ENCODE measurements at places on chromosomes 12 and 14. TPM values are rescaled to one million over a fixed set of nuclear protein-coding genes. Genes with fewer than 3 reads are reported as not detected.

DNA sequence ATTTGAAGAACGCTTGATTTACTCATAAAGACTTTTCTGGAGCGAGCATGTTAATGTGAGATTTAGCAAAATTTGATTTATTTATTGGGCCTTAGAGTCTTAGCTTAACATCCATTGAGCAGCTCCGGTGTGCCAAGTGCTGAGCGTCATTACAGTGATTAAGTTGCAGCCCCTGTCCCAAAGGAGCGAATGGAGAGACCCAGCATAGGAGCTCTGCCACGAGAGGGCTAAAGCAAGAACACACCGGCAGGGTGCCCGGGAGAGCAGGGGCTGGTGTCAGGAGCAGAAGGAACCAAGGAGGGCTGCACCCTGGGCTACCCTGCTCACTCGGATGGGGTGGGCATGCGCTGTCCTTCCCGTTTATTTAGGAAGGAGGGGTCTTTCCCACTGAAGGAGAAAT, 50.6 kb downstream of the PPP2R5C start:
- DNase-seq, result no peak

DNA sequence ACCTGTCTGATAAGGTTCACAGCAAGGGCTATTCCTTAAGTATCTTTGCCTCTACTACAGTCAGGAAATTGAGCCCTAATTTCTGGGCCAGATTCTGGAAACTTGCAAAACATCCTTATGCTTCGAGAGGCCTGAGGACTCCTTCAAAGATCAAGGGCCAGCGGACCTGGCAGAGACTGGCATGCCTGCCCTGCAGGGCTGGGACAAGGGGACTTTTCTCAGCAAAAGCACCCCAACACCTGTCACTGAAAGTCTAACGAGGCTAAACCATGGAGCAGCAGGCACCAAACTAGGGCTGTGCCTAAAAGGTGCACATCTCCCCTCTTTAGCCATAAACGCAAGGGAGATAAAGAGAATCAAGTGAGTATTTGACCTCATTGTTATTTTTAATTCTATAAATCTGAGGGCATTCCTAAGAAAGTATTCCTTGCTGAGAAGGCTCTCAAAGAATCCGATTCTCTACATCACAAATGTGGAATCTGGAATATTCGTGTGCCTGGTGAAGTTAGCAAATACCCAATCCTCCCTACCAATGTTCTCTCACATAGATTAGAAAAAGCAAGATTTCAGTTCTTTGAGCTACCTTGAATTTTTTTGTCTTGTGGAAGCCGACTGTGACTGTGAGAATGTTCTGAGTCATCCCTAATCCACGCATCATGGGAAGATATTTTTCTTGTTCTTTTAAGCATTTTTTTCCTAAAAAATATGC, 328.2 kb upstream of the NOVA1 start:
- no peak for DNase-seq

GRCh38 chr14:101500061-101500460, 61.2 kb upstream of the DIO3 start:
- no peak for DNase-seq

- no peak for DNase-seq
Measured at GRCh38 chr12:19778797-19779196, 339.5 kb downstream of the AEBP2 start.

GPR65 gene
- total RNA-seq, result 1.9 TPM

DNA sequence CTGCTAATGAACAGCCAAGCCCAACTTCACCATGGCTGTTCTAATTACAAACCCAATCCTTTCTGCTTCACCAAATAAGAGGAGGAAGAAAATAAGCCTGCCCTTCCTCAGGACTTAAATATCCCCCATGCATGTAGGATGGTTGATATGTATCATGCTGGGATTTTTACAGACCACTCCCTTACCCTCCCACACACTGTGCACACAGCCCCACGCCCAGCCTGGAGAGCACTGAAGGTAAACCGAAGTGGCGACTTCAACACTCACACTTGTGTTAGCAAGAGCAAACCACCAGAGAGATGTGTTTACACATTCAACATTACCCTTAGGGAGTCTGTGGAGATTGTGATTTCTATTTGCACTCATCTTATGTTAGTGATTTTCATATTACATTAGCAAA, 241.2 kb downstream of the EGLN3 start:
- no peak for DNase-seq

DNA sequence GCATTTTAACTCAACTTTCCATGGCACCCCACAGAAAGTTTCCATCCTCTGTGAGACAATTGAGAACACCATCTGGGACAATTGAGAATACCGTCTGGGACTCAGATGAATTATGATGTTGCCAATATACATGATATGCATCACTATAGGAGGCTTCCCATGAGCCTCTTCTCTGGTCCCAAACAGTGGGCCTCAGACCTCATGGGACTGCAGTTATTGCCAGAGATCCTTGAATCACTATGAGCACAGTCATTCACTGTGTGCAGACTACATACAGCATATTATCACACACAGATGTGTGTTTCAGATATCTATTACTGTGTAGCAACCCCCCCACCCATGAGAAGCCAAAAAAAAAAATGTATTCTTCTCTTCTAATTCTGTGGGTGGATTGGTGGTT, 134.4 kb downstream of the GXYLT1 start:
- DNase-seq, result no peak

DNA sequence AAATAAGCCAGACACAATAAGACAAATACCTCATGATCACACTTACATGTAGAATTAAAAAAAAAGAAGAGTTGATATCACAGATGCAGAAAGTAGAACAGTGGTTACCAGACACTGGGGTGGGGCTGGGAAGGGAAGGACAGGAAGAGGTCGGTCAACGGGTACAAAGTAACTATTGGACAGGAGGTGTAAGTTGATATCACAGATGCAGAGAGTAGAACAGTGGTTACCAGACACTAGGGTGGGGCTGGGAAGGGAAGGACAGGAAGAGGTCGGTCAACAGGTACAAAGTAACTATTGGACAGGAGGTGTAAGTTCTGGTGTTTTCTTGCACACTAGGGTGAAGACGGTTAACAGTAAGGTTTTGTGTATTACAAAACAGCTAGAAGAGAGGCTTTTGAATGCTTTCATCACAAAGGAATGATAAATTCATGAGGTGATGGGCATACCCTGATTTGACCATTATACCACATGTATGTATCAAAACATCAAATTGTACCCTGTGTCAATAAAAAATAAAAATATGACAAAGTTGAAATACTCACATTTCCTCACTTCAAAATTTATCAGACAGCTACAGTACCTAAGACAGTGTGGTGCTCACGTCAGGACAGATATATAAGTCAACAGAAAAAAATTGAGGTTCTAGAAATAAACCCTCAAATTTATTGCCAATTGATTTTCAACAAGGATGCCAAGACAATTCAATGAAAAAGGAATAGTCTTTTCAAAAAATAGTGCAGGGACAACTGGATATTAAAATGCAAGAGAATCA, 32.8 kb downstream of the GALC start:
- DNase-seq, result no peak

PPFIA2 gene
- total RNA-seq, result 51.1 TPM

AKAP5 gene
- total RNA-seq, result 2.8 TPM

DNA sequence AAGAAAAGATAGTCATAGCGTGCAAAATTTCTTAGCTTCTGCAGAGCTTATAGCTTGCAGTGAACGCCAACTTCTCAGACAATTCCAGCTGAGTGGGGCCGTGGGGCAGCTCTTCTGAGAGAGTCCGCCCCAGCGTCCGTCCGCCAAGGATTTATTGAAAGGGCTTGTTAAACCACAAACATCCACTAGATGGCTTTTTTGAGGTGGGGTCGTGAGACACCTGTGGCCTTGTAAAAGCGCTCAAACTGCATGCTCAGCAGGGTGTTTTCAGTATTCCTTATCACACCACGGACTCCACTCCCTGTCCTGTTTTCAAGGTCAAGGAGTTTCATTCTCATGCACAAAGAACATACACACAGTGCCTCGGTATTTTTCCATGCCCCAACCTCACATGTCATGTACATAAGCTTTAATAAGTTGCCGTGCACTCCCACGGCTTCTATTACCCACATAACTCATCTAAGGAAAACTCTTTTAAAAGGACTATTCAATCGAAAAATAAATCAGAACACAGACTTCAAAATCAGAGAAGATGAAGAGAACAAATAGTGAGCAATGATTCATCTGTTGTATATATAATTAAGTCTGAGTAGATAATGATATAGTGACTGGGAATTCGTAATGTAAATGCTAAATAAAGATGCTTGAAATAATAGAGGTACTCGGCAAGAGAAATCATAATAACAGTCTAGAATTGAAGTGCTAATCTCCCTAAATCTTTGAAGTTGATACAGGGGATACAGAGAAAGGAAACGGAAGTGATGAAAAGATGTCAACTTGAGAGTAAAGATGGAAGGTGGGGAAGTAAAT, 46.7 kb downstream of the WBP11 start:
- DNase-seq, result no peak
